MM.1S (cell line): ENCODE measurements at places on chromosomes 5 and 9.

DNA sequence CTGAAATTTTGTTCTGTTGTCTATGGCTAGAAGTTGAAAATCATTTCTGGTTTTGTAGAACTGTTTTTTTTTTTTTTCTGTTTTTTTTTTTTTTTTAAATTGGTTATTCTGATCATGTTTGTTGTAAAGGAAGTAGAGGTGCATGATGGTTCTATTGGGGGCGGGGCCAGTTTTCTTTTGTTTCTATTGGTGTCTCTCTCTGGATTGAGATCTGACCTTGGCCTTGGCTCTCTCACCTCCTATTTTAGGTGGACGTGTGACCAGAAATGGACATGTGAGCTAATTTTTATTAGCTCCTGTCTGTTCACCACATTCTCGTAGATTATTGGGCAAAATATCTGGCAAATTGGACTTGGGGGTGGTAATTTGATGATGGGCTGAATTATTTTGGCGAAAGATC lies 3.2 kb downstream of the ZNF618 start:
- DNase-seq, result no peak

GRCh38 chr9:33435821-33436277 lies 11.5 kb downstream of the AQP3 start:
- no peak for DNase-seq

DNA sequence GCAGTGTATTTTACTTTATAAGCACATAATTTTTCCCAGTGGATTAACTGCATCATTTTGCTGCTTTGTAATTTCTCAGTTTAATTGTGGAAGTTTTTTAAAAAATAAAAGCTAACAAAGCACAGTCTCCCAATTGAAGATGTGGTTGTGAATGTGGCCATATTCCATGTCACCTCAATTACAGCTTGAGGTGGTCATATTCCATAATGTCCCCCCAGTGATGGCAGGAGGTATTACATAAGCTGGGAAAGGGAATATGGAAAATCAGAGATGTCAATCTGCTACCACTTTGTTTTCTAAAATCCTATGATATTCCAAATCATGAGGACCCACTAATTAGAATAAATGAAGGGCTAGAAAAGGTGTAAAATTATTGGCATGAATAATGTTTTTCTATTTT lies 1672.0 kb upstream of the CDH9 start:
- DNase-seq, result no peak

DNA sequence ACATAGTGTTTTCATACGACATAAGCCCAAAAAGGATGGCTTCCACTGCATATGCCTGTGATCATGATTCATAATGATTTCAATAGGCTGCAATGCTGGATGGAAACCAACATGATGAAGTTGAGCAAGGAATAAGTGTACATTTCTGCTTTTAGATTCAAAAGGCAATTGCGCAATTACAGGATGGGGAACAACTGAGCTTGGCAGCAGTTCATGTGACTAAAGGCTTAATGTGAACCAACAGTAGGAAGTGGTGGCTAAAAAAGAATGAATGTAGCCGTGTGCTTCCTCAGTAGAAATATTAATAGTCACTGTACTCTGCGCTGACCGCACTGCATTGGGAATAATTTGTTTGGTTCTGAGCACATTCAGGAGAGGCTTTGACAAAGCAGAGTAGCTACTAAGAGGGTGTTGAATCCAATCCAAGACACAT lies 51.2 kb downstream of the SLC1A3 start:
- no peak for DNase-seq

GRCh38 chr5:73544429-73545402 lies 20.7 kb downstream of the ANKRA2 start:
- DNase-seq, result no peak

GRCh38 chr5:140986117-140986521 lies 19.8 kb downstream of the PCDHAC2 start:
- no peak for DNase-seq

- DNase-seq, result no peak
Observed at GRCh38 chr9:86771941-86772634, 175.2 kb downstream of the GAS1 start.

DNA sequence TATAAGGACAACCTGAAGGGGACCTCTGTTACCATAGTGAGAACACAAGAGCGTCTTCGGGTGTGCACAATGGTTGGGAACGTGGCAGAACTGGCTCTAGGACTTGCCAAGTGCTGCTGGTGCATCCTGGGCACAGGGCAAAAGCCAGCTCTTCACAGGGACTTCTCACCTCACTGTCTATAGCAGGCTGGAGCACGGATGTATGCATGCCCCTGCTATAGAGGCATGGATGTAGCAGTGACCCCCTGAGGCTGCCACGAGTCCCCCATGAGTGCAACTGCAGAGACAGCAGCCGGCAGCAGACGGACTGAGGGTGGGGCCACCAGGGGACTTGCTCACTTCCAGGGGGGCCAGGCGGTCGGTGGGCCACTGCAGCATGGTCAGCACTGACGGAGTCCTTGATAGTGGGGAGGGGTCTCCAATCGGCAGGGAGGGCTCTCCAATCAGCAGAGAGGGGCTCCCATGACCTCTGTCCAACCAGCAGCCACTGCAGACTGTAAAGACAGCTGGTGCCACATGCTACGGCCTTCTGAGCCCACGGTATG lies 64.9 kb downstream of the SEMA4D start:
- DNase-seq, result no peak

DNA sequence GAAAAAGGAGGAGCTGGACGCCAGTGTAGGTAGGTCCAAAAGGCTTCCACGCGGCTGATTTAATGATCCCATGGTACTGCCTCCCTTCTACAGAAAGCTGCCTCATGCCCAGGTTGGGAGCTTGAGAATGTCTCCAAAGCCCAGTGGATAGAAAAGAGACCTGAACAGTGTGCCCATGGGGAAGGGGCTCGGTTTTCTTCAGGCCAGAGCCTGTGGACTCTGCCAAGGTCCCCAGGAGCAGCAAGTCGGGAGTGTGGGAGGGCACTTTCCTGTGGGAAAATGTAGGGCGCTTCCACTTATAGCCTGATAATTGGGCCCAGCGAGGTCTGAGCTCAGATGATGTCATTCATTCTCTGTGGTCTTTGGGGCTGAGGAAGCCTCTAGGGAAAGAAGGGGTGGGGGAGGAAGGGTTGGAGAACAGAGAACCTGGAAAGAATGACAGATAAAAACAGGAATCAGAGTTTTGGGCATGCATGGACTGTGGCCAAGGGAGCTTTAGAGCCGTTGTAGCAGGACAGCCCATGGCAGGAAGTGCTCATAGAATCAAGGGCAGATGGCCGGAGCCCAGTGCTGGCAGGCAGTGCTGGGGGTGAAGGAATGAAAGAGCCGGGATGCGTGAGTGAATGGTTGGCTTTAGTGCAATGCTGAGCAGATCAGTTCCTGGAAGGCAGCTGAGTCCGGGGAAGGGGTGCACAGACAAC lies 42.5 kb upstream of the SH3PXD2B start:
- no peak for DNase-seq

GRCh38 chr9:129666575-129666974 lies 1.1 kb downstream of the PRRX2 start:
- no peak for DNase-seq

DNA sequence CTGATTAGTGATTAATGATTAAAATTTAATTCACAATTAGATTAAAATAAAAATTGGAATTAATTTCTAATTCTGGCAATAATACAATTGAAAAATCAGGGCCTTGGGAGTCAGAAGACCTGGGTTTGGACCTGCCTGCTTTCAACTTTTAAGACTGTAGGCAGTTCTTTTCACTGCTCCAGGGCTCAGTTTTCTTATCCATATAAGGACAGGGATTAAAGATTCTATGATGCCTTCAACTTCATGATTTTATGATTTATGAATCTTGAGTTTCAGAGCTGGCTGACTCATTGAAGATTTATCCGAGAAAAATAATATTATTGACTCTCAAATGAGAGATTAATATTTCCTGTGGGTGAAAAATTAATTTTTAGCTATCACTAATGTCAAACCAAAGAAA lies 208.6 kb upstream of the ANKH start:
- DNase-seq, result no peak

DNA sequence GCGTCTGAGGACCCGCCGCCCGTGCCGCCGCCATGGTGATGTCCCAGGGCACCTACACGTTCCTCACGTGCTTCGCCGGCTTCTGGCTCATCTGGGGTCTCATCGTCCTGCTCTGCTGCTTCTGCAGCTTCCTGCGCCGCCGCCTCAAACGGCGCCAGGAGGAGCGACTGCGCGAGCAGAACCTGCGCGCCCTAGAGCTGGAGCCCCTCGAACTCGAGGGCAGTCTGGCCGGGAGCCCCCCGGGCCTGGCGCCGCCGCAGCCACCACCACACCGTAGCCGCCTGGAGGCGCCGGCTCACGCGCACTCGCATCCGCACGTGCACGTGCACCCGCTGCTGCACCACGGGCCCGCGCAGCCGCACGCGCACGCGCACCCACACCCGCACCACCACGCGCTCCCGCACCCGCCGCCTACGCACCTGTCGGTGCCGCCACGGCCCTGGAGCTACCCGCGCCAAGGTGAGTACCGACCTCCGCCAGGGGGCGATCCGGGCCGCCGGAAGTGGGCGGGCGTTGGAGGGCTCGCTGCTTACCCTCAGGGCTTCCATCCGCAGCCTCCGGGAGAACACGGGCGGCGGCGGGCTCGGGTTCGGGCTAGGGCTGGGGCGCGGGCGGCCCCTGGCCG lies 8.5 kb downstream of the PRR7 start:
- peak; percentile 93 for DNase-seq

DNA sequence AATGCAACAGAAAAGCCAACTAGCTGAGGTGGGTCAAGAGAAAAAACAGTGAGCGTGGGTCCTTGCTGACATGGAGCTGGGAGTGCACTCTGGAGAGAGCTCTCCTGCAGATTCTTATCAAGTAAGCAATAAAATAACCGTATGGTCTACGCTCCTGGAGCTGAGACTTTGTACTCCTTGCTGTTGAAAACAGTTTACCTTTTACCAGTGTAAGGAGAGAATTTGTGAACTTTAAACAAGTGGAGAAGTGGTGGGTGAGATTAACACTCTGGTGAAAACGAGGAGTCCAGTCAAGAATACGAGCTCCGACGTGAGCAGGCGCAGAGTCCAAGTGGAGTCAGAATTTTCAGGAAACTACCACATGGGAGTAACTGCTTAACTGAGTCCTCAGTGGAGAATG lies 156.1 kb upstream of the ERCC6L2 start:
- DNase-seq, result no peak
